ENCODE measurements at places on chromosomes 12 and 14. TPM values are rescaled to one million over a fixed set of nuclear protein-coding genes. Genes with fewer than 3 reads are reported as not detected.

Gene TBC1D30
- 60.7 TPM for total RNA-seq

Gene LHX5
- under 0.01 TPM for total RNA-seq

Gene ARHGEF40
- 15.0 TPM for total RNA-seq

Gene KRT74
- not detected for total RNA-seq

Gene HOXC12
- total RNA-seq: not detected

Gene RASSF9
- total RNA-seq: 1.2 TPM

Gene SERPINA3
- total RNA-seq: 0.74 TPM

Gene ERP27
- not detected for total RNA-seq

Gene MMP14
- 11.3 TPM for total RNA-seq

Gene NELL2
- total RNA-seq: 1,352 TPM

Gene CMKLR1
- total RNA-seq: 0.98 TPM

Gene USP44
- 3.4 TPM for total RNA-seq

Gene LIN7A
- 28.5 TPM for total RNA-seq

Gene CAPZA3
- total RNA-seq: not detected

Gene SPIC
- not detected for total RNA-seq

Gene PYGL
- total RNA-seq: 8.1 TPM

Gene ADAM21
- total RNA-seq: not detected

Gene OR10A7
- total RNA-seq: not detected

Gene AVPR1A
- 12.8 TPM for total RNA-seq

Gene ASCL1
- total RNA-seq: 8.6 TPM

Gene L3HYPDH
- total RNA-seq: 20.2 TPM

Gene TDRD9
- 1.2 TPM for total RNA-seq

Gene HVCN1
- total RNA-seq: 5.9 TPM

Gene TMEM117
- 9.3 TPM for total RNA-seq

Gene BAG5
- 32.2 TPM for total RNA-seq

Gene LRIG3
- total RNA-seq: 12.3 TPM

Gene CCDC177
- 4.2 TPM for total RNA-seq

Gene GRIN2B
- 142 TPM for total RNA-seq

Gene JAG2
- 27.8 TPM for total RNA-seq

Gene AREL1
- total RNA-seq: 36.1 TPM

Gene SERPINA10
- not detected for total RNA-seq

Gene RNASE3
- not detected for total RNA-seq

Gene CLBA1
- 14.0 TPM for total RNA-seq

Gene EIF2S3B
- 0.98 TPM for total RNA-seq

Gene PLEKHG7
- not detected for total RNA-seq

Gene ANKRD52
- total RNA-seq: 11.3 TPM
